ENCODE measurements at places on chromosomes 12 and 14. TPM values are rescaled to one million over a fixed set of nuclear protein-coding genes. Genes with fewer than 3 reads are reported as not detected.

GRCh38 chr12:108757856-108758255, 26.5 kb upstream of the CORO1C start:
- no peak for DNase-seq

Gene AKAP5
- total RNA-seq: 0.64 TPM

DNA sequence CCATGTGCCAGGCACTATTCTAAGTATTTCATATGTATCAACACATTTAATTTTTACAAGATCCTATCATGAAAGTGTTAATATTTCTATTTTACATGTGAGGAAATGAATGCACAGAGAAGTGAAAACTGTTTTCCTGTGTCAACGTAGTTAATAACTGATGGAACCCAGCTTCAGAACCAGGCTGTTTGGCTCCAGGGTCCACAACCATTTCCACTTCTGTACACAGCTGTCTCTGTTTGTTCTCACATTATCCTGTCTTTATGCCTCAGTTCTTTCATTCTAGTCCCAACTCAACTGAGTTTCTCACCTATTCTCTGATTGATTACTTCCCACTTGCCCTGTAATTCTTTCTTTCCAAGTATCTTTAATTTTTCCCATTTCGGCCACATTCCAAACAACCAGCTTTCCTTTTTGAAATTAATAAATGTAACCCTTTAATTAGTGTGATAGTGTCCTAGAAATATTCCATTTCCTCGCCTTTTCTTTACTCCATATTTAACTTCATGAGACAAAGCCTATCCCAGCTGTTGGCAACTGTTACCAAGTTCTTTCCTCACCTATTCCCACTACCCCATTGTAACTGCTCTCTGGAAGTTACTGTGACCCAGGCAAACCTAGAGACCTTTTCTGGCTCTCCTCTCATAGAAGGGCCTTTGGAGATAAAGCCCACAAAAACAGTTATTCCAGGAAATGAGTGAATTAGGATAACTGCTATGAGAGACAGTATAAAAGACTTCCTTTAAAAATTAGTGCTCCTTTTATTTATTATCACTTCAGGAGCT, 218.7 kb downstream of the RASSF9 start:
- DNase-seq: no peak

Gene FAIM2
- not detected for total RNA-seq

DNA sequence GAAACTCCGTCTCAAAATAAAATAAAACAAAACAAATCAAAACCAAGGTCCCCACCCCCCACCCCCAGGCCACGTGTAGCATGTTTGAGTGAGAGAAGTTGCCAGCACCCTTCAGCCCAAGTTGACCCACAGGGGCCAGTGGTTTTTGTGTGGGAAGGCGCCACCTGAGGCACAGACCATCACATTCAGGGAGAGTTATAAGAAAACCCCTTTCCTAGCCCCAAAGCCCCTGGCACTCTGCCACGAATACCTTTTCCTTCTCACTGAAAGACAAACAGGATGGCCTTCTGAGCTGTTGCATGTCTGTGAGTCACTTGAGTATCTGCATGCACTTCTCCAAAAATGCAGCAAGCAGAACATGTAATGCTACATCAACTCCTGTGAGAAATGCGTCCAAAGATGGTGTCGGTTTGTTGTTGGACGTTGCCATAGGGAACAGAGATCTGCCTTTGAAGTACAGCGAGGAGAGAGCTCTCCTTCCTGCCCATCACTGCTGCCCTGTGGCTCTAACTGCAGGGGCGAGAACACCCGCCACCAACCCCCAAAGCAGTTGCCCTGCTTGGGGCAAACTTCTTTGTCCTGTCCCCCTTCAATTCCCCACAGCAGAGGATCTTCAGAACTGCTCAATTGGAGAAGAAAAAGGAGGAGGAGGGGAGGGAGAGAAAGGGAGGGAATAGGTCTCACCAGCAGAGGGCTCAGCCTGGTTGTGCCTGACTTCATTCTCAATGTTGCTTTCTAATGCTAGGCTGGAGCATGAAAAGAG, 2.7 kb upstream of the TRAF3 start:
- no peak for DNase-seq

- DNase-seq: no peak
Measured at GRCh38 chr14:90447720-90448497, 51.1 kb downstream of the CALM1 start.

Gene NYNRIN
- 3.7 TPM for total RNA-seq

GRCh38 chr14:30340495-30340894, 218.5 kb upstream of the G2E3 start:
- no peak for DNase-seq

Gene COQ10A
- total RNA-seq: 25.1 TPM

DNA sequence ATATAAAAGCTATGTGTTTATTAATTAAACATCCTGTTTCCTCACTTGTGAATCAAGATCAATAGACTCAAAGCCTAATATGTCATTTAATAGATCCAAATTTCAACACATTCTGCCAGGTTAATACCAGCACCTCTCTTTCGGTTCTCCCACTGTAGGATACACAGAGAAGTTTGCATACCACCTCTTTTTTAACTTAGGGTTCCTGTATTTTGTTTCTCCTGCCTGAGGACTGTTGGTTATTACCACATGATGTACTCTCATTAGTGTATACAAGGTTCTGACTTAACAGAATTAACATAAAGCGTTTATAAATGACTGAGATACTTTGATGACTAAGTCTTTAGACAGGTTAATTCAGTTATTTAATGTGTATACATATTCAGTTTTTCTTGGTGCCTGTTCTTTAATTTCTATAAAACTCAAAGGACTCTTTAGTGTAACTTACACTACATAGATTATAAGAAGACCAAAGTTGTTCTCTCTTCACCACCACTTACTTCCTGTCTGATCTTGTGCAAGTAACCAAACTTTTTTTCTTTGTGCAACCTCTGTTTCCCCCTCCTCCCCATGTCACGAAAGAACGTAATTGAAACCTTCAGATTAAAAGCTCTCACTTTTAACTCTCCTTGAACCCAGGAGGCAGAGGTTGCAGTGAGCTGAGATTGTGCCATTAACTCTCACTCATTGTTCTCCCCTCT, 89.8 kb upstream of the DNM1L start:
- no peak for DNase-seq

DNA sequence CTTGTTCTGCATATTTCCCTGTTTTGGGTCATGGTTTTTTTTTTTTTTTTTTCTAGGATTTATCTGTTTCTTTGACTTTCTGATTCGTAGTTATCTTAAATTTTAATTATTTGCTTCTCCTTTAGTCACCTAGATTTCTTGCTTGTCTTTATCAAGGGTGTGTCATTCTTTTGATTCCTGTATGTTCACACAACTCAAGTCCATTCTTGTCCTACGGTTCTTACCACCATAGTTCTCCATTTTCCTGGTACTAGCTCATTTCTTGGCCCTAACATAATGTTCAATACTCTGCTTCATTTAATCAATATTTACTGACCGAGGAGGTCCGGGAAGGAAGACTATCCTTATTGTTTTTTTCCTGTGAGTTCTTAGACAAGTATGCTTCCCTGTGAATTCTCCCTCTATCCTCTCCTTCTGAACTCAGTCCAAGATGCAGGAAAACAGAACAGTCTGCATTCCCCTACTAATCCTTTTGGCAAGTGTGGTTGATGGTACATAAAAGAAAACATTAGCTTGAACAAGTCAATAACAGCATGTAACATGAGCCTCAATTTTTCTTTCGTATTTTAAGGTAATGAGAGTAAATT, 1346.4 kb upstream of the SEL1L start:
- no peak for DNase-seq

Gene OVCH1
- 0.05 TPM for total RNA-seq

GRCh38 chr14:33073023-33073422, 134.3 kb downstream of the NPAS3 start:
- DNase-seq: no peak

Measured in right lobe of liver (tissue), 6 donors.